ENCODE measurements at places on chromosomes 12 and 14. TPM values are rescaled to one million over a fixed set of nuclear protein-coding genes. Genes with fewer than 3 reads are reported as not detected.

Gene CORO1C
- 128 TPM for total RNA-seq

DNA sequence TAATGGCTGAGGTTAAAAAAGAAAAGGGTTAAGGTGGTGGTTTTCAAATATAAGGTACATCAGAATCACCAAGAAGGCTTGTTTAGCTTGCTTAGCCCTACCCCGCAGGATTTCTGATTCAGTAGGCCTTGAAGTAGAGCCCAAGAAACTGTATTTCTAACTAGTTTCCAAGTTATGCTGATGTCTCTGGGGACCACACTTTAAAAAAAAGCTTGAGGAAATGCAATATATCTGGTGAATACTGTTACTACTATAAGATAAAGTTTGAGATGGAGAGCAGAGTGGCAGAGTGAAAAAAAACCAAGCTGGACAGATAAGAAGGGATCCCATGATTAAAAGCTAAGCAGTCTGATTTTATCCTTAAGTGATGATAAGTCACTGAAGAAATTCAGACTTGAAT, 18.3 kb upstream of the GXYLT1 start:
- DNase-seq: no peak
- no peak overlapping the region for H3K4me3 ChIP-seq
- peaks cover 11% of the 10 kb centered on the region for H3K4me1 ChIP-seq
- no peaks in the 10 kb centered on the region for H3K36me3 ChIP-seq
- H3K27ac ChIP-seq: no peak overlapping the region

- H3K27me3 ChIP-seq: no peaks in the 10 kb centered on the region
- H3K36me3 ChIP-seq: no peaks in the 10 kb centered on the region
- H3K4me3 ChIP-seq: no peak overlapping the region
- H3K27ac ChIP-seq: no peak overlapping the region
- peaks cover 11% of the 10 kb centered on the region for H3K4me1 ChIP-seq
These were observed 66.0 kb downstream of the KLHL28 start for GRCh38 chr14:44895716-44896115.

DNA sequence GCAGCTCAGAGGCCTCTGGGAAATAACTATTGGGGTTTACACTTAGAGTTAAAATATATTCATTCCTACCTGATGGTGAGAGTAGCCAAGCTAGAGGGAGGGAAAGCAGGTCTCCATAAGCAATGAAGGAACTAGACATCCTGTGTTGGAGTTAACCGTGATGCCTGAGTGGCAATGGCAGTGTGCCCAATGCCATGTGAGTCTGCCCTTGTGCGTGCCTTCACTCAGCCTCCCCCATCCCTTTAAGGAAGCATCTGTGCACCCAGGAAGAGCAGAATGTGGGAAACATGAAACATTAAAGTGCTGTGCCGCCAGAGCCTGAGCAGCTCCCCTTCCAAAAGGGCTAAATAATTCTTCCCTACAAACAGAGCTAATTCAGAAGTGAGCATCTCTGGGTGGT, 76.3 kb downstream of the COX16 start:
- no peak overlapping the region for H3K27ac ChIP-seq
- no peaks in the 10 kb centered on the region for H3K27me3 ChIP-seq
- no peak overlapping the region for H3K4me3 ChIP-seq
- peaks cover 26% of the 10 kb centered on the region for H3K4me1 ChIP-seq

Gene ISM2
- total RNA-seq: 0.07 TPM

DNA sequence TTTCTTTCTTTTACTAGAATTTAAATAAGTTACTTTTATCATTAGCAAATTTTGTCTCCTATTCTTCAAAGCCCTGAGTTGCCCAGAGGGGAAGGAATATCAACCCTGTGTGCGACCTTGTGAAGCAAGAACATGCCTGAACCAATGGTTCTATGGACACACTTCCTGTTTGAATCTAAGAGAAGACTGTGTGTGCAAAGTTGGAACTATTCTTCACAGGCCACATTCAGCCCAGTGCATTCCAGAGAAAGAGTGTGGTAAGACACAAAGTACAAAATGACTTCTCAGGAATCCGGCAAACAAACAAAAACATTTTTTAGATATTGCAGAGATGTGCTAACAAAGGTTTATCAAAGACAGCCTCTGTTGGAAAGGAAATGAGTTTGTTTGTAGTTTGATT, 90.8 kb upstream of the PTPRQ start:
- no peak overlapping the region for H3K4me3 ChIP-seq
- peaks cover 7% of the 10 kb centered on the region for H3K4me1 ChIP-seq
- no peaks in the 10 kb centered on the region for H3K36me3 ChIP-seq
- H3K27me3 ChIP-seq: no peaks in the 10 kb centered on the region
- no peak overlapping the region for H3K27ac ChIP-seq

GRCh38 chr14:54909817-54910558, 7.4 kb upstream of the GCH1 start:
- no peaks in the 10 kb centered on the region for H3K4me1 ChIP-seq
- no peak for DNase-seq
- no peak overlapping the region for H3K27ac ChIP-seq
- H3K36me3 ChIP-seq: no peaks in the 10 kb centered on the region

Gene RPS6KL1
- total RNA-seq: 15.1 TPM

DNA sequence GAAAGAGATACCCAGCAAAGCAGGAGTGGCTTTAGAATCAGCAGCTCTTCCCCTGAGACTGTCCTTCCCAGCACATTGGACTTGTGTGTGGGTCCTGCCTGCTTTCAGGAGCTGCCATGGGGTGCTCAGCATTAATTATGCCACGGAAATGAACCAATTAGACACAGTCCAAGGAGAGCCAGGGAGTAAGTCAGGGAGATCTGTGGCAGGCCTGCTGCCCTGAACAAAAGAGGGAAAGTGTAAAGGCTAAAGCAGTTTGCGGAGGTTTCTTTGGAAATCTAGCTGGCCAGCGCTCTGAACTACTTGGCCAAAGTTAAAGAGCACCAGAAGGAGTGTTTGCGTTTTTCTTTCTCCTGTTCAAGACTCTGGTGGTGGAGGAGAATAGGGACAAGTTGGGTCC, 65.7 kb upstream of the SRSF5 start:
- H3K36me3 ChIP-seq: no peaks in the 10 kb centered on the region
- peaks cover 43% of the 10 kb centered on the region for H3K4me1 ChIP-seq
- DNase-seq: peak; percentile 45
- no peaks in the 10 kb centered on the region for H3K27me3 ChIP-seq
- H3K4me3 ChIP-seq: no peak overlapping the region

Gene TAS2R7
- not detected for total RNA-seq

GRCh38 chr14:92735344-92735743, 13.1 kb downstream of the LGMN start:
- no peak for DNase-seq
- no peaks in the 10 kb centered on the region for H3K27me3 ChIP-seq
- H3K4me1 ChIP-seq: no peaks in the 10 kb centered on the region
- H3K4me3 ChIP-seq: no peak overlapping the region
- no peaks in the 10 kb centered on the region for H3K36me3 ChIP-seq

DNA sequence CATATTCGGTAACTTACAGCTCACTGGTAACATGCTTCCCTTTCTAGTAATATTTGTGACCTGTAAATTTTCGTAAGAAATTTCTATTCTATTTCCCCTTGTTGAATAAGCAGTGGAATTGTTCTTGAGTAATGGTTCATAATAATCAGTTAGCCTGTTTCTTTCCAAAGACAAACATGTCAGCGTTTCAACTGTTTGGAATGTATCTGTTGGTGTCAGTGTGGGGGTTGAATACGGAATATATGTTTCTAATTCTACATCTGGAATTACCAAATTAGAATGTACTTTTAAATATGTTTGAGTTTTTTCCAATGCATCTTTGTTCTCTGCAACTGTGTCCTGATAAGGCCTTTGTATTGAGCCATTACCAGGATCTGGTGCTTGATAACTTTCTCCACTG, 2.0 kb downstream of the BBS10 start:
- DNase-seq: no peak
- no peaks in the 10 kb centered on the region for H3K27me3 ChIP-seq
- no peaks in the 10 kb centered on the region for H3K36me3 ChIP-seq
- peak overlapping the region; percentile 83 for H3K4me3 ChIP-seq
- peaks cover 15% of the 10 kb centered on the region for H3K4me1 ChIP-seq

GRCh38 chr12:116074686-116075085, 202.8 kb downstream of the MED13L start:
- H3K4me1 ChIP-seq: peaks cover 6% of the 10 kb centered on the region
- no peak overlapping the region for H3K4me3 ChIP-seq
- H3K27me3 ChIP-seq: no peaks in the 10 kb centered on the region
- no peak overlapping the region for H3K27ac ChIP-seq
- H3K36me3 ChIP-seq: no peaks in the 10 kb centered on the region

DNA sequence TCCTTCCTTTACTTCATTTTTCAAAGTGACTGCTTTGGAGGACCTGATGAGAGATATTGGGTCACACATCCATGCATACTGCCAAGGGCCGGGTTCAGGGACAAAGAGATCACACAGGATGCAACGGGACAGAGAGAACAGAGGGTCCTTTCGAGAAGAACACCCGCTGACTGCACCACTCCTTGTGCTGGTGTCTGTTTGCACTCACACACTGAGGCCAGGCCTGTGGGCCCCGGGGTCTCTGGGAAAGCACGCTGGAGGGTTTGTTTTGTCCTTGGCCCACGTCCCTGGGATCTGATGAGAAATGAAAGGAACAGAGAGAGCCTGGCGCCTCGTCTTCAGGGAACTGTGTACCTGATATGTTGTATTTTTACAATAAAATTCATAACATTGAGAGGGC, 42.2 kb downstream of the PAH start:
- H3K36me3 ChIP-seq: no peaks in the 10 kb centered on the region
- peaks cover 3% of the 10 kb centered on the region for H3K27me3 ChIP-seq
- H3K27ac ChIP-seq: no peak overlapping the region
- no peak for DNase-seq

- no peaks in the 10 kb centered on the region for H3K27me3 ChIP-seq
- no peaks in the 10 kb centered on the region for H3K36me3 ChIP-seq
- no peak overlapping the region for H3K4me3 ChIP-seq
- H3K27ac ChIP-seq: no peak overlapping the region
These were observed 106.3 kb downstream of the RIN3 start for GRCh38 chr14:92619671-92620456.

GRCh38 chr12:94258593-94258992, 110.2 kb downstream of the PLXNC1 start:
- no peaks in the 10 kb centered on the region for H3K36me3 ChIP-seq
- DNase-seq: no peak
- H3K4me3 ChIP-seq: no peak overlapping the region
- H3K4me1 ChIP-seq: peaks cover 52% of the 10 kb centered on the region
- no peak overlapping the region for H3K27ac ChIP-seq

Gene INSM2
- total RNA-seq: not detected

DNA sequence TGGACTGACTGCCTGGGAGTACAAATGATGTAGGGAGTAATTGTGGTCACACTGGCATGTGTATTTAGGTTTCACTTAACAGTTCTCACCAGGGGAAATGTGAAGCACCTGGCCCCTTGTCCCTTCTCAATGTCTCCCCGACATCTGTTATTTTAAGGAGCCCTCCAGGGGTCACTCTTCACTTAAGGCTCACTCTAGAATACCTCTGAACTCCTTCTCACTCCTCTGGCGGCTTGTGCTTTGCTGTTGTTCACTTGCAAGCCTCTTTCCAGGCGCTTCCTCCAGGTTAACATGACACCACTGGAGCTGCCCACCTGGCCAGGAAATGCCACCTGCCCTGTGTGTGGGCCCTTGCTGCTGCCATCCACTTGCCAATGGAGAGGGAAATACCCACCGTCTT, 56.5 kb upstream of the GZMB start:
- H3K36me3 ChIP-seq: no peaks in the 10 kb centered on the region
- H3K4me1 ChIP-seq: no peaks in the 10 kb centered on the region

Gene ADAMTS20
- 10.9 TPM for total RNA-seq

Gene PMCH
- not detected for total RNA-seq

GRCh38 chr12:100251917-100252316, 15.0 kb downstream of the DEPDC4 start:
- no peak for DNase-seq
- no peak overlapping the region for H3K4me3 ChIP-seq
- no peaks in the 10 kb centered on the region for H3K27me3 ChIP-seq
- H3K36me3 ChIP-seq: no peaks in the 10 kb centered on the region
- no peaks in the 10 kb centered on the region for H3K4me1 ChIP-seq
- H3K27ac ChIP-seq: no peak overlapping the region

DNA sequence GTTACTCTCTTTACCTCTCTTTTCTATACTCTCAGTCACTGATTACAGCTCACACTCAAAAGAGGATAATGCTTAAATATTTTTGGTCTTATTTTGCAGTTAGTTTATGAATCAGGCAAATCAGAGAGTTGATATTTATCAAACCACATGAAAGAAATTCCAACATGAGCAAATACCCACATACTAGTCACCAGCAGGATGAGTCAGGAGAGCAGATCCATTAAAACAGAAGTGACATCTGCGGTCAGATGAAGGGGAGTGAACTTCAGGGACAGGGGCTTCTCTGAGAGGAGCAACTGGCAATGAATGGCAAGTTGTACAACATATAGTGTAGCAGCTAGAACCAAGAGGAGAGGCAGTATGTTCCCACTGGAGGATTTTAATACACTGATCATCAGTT, 258.7 kb downstream of the SYT10 start:
- no peak for DNase-seq
- H3K4me1 ChIP-seq: no peaks in the 10 kb centered on the region
- no peak overlapping the region for H3K27ac ChIP-seq
- H3K36me3 ChIP-seq: no peaks in the 10 kb centered on the region

DNA sequence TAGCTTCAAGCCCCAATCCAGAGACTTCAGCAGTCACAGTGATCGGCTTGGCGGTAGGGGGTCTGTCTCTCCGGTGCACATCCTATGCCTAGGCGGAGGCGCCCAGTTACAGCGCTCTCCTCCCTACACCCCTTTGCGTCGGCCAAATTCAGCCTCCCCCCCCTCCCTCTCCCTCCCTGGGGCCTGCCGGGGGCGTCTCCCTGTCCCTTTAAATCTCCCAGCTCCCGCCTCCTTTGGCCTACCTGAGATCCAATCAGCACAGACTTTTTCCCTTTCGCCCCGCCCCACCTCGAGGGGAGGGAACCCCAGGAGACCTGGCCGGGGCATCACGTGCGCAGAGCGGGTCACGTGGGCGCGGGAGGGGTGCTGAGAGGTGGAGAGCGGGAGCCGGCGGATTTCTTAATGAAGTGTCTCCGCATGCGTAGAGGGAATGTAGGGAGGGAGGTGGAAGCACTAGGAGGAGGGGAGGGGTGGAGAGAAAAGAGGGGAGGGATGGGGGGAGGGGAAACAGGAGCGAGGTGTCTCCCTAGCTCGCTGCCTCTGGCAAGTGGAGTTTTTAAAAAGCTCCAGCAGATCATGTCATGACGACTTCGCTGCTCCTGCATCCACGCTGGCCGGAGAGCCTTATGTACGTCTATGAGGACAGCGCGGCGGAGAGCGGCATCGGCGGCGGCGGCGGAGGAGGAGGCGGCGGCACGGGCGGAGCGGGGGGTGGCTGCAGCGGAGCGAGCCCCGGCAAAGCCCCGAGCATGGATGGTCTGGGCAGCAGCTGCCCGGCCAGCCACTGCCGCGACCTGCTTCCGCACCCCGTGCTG, at the start of gene HOXC13:
Gene HOXC13 (plus strand): TSS at position 506 of the 815 bp plus-strand sequence. CDS start 76 bp downstream, at position 582.
- no peak within 1 kb of the TSS for H3K4me3 ChIP-seq
- no peaks in the 10 kb centered on the region for H3K4me1 ChIP-seq
- H3K27ac ChIP-seq: no peak within 1 kb of the TSS
- H3K36me3 ChIP-seq: no peaks in the 10 kb centered on the region
- H3K27me3 ChIP-seq: peaks cover 100% of the 10 kb centered on the region

GRCh38 chr14:85535991-85536832, 6.3 kb downstream of the FLRT2 start:
- H3K4me1 ChIP-seq: peaks cover 29% of the 10 kb centered on the region
- H3K4me3 ChIP-seq: peak overlapping the region; percentile 74
